Calu3 (cell line): ENCODE measurements at places on chromosomes 16 and 17. TPM values are rescaled to one million over a fixed set of nuclear protein-coding genes. Genes with fewer than 3 reads are reported as not detected.

The NAGPA gene
- total RNA-seq: 15.8 and 16.1 TPM in 2 replicates

The HLF gene
- total RNA-seq: 1.3 and 3.3 TPM in 2 replicates

The SLX4 gene
- 15.9 and 18.2 TPM in 2 replicates for total RNA-seq

The OR1F1 gene
- 0.40 and 0.54 TPM in 2 replicates for total RNA-seq

The TPSG1 gene
- total RNA-seq: not detected in 2 replicates

The SLC13A2 gene
- not detected in 2 replicates for total RNA-seq

The C17orf50 gene
- total RNA-seq: not detected in 2 replicates

The ABCC11 gene
- 0.26 and 0.56 TPM in 2 replicates for total RNA-seq

The HSPB9 gene
- total RNA-seq: 0.54 and 0.69 TPM in 2 replicates

The RPUSD1 gene
- total RNA-seq: 47.5 and 51.1 TPM in 2 replicates

The CDH11 gene
- not detected in 2 replicates for total RNA-seq

The SPHK1 gene
- total RNA-seq: 1.5 and 1.7 TPM in 2 replicates

The TBC1D3I gene
- total RNA-seq: 2.1 and 3.3 TPM in 2 replicates
